Kidney epithelial cell (primary cell): ENCODE measurements at places on chromosomes 2 and 18.

DNA sequence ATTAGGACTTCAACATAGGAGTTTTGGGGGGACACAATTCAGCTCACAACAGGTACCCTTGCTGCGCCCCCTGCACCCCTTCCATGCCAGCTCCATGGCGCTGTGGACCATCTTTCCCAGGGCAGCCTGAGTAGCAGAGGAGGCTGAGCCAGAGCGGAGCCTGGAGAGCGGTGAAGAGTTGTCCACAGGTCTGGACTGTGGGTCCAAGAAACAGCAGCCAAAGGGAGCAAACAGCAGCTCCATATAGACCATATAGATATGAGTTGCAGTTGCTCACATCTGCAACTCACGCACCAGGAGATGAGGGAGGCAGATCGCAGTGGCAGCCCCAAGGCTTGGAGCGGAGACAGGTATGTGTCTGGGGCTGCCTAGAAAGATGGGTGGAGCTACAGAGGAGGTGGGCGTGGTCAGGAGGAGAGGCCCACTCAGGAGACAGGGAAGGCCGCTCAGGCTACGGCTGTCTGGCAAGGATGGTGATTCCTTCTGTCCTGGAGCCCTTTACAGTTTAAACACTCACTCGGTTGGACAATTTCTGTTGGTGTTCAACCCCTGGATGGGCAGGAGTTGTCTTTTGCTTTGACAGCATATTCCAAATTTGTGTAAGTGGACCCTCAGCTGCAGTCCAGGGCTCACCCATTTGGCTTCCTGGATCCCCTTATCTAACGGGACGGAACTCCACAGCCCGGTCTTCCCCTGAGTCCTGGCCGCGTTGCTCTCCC, 155.1 kb downstream of the LPIN1 start:
- no peak for DNase-seq

DNA sequence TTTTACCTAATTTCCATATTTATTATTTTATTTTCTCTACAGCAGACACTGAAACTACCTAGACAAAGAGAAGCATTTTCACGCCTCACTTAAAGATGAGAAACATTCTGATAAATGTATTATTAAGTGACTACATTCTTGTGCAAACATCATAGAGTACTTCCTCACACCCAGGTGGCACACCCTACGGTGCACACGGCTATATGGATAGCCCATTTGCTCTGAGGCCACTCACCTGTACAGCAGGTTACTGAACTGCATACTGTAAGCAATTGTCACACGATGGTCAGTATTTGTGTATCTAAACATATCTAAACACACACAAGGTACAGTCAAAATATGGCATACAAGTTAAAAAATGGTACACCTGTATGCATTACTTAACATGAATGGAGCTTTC, 481.4 kb downstream of the CMPK2 start:
- DNase-seq = no peak

- no peak for DNase-seq
Observed at GRCh38 chr2:158967731-158968395, 577 bp upstream of the TANC1 start.

- no peak for DNase-seq
Observed at GRCh38 chr2:177241711-177242120, 22.8 kb downstream of the NFE2L2 start.

DNA sequence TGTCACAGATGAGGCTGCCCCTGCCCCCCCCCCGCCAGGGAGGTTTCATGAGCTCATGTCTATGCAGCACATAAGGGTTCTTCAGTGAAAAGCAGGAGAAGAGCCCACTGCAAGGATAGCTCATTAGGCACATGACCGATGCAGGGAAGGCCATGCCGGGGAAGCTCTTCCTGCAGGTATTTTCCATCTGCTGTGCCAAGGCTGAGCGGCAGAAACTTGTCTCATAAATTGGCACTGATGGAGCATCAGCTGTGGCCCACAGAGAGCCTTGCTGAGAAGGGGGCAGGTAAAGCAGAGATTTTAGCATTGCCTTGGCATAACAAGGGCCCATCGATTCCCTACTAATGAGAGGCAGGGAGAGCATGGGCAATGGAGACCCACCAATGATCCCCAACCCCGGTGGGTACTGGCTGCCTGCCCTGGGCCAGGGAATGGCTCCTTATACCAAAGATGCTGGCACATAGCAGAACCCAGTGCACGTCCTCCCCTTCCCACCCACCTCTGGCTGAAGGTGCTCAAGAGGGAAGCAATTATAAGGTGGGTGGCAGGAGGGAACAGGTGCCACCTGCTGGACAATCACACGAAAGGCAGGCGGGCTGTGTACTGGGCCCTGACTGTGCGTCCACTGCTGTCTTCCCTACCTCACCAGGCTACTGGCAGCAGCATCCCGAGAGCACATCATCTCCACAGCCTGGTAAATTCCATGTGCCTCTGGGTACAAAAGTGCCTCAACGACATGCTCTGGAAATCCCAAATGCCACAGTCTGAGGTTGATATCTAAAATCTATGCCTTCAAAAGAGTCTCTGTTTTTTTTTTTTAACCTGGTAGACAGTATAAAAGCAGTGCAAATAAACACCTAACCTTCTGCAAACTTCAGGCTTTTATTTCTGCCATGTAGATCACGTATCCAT, 41.4 kb downstream of the STEAP3 start:
- DNase-seq = no peak

- DNase-seq = no peak
Observed at GRCh38 chr2:187577310-187577709, 23.1 kb upstream of the TFPI start.

- no peak for DNase-seq
Observed at GRCh38 chr2:73292906-73293533, 328 bp downstream of the EGR4 start.

GRCh38 chr2:72886505-72887031, 640 bp upstream of the SPR start:
- no peak for DNase-seq

DNA sequence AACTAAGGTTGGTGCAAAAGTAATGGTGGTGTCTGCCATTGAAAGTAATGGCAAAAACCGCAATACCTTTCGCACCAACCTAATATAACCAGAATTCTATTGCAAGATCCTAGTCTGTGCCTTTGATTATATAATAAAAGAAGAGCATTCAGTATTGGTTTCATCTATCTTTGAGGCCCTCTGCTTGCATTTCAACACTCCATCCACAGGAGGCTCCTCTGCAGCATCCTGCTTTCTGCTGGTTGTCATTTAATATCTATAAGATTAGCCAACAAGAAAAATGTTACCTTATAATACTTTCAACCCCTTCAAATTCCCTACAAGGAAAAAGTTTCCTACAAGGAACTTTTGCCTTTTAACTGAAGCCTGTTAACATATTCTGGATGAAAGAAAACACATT, 139.2 kb downstream of the CDCA7 start:
- no peak for DNase-seq

DNA sequence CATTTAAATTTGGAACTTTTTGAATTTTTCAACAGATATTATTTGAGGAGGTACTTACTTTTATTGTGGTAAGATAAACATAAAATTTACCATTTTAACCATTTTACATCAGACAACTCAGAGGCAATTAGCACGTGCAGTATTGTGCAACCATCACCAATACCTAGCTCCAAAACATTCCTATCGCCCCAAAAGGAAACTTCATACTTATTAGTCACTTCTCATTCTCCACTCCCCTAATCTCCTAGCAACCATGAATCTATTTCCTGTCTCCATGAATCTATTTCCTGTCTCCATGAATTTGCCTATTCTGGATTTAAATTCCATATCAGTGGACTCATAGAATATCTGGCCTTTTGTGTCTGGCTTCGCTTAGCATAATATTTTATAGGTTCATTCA, 69.9 kb upstream of the FAM136A start:
- peak; percentile 32 for DNase-seq

DNA sequence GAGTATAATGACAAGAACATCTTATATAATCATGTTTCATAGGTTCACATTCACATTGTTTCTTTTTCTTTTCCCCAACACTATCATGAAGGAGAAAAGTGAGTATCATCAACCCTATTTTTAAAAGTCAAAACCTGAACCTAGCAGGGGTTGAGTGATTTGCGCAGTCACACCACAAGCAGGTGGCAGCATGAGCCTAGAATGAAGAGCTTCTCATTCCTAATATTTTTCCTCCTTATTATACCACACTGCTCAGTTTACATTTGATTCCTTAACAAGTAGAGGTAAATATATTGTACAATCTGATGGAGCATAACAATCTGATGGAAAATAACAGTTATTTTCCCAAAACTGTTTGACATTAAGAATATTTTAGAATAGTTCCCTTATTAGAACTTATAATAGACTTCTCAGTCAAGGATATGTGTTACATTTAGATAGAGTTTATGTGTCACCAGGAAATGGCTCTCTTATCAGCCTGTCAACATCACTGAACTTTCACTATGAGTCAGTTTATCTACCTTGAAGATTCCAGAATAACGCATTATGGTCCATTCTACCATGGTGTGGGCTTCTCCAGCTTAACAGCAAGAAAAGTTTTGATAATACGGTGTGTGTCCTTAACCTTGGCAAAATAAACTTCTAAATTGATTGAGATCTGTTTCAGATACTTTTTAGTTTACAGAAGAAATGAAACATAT, 119.5 kb downstream of the NEB start:
- no peak for DNase-seq

- DNase-seq = peak; percentile 92
Observed at GRCh38 chr2:205024822-205025518, 479.7 kb downstream of the PARD3B start.

DNA sequence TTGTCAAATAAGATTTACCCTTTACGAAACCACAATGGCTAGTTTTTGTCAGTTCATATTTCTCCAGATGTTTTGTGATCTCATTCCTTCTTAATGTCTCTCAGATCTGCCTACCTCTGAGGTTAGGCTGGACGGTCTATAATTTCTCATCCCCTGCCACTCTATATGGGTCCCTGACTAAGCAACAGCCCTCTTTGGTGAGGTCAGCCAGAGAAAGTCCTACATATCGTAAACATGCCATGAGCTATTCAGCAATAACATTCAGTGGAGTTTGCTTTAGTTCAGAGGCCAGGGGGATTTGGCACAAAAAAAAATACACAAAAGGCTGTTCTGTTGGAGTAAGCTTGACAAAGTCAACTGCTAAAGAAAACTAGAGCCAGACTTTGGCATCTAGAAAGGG, 192.1 kb upstream of the NCKAP5 start:
- peak; percentile 5 for DNase-seq

- no peak for DNase-seq
Observed at GRCh38 chr18:830315-830901, 18.4 kb upstream of the YES1 start.

DNA sequence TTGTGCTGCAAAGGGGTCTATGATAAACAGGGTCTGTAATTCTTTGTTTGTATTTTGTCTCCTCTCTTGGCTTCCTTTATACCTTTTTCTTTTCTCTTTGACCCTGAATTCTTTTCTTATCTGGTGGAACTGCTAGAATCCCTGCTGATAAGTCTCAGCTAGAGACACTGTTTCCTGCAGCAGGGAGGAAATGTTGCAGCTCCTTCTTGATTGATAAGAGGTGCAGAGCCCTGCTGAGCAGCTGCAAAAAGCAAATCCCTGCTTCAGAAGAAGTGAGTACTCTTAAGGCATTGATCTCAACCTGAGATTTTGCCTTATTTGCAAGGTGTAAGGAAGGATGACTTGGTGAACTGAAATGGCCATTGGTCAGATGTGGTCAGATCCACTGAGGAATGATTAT, 167.8 kb downstream of the NUP35 start:
- no peak for DNase-seq

DNA sequence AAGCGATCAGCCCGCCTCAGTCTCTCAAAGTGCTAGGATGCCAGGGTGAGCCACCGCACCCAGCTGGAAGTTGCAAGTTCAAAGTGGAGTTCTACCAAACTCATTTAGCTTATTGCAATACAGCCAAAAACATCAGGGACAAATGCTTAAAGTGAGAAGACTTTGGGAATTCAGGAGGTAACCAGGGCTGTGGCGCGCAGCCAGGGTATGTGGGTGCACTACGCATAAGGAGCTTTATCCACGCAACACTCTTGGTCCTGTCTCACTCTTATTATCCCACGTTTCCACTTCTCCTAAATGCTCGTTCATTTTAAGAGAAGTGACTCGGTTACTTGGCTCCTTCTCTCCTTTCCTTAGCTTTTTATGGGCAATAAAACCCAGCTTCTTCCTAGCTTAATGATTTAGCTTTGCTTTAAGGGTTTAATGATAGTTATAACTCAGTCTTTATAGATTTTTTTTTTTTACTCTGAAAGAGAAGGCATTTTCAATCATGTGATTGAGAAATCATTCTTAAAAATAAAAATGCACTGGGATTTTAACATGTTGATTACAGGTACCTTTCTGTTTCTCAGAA, 199.8 kb downstream of the KCNE4 start:
- no peak for DNase-seq

DNA sequence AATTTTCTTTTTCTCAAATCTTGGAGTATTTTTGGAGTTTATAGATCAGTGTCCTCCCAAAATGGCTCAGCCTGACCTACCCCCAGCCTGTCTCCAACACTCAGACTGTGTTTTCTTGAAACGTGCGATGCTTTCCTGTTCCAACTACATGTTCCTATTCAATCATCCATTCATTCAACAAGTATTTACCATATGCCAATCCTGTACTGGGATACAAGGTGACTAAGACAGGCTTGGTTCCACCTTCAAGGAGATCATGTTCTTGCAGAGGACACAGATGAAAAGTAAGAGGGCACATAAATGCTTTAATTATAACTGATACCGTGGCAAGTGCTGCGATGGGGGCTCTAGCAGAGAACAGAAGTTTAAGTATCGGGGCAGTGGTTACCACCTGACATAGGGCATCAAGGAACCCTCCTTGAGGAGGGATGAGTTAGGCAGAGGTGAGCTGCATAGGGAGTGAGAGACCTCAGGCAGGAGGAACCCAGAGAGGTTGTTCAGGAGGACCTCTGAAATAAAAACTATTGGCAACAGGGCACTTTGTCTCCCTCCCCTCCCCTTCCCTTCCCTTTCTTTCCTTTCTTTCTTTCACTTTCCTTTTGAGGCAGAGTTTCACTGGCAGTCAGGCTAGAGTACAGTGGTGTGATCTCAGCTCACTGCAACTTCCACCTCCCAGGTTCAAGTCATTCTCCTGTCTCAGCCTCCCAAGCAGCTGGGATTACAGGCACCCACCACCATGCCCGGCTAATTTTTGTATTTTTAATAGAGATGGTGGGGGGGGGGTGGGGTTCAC, 469.0 kb downstream of the EPHA4 start:
- no peak for DNase-seq

- DNase-seq = no peak
Observed at GRCh38 chr18:72194072-72194471, 350.1 kb downstream of the CBLN2 start.

DNA sequence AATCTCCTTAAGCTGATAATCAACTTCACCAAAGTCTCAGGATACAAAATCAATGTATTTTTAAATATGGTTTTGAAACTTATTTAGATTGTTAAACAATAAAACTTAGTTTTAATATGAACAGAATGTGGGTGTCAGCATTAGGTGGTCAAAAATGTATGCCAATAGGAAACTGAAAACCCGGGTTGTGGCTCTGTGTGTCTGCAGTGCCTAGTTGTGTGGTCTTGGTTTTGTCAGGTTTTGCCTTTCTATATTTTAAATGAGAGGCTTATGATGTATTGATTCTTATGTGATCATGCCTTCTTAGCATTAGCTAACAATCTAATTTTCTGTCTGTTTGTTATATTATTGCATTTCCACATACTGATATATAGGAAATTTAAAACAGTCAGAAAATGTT, 227.8 kb downstream of the ZNF407 start:
- DNase-seq = no peak

- DNase-seq = no peak
Observed at GRCh38 chr2:8676191-8676920, 5.5 kb upstream of the ID2 start.
